ENCODE measurements at places on chromosomes 1 and 21.

DNA sequence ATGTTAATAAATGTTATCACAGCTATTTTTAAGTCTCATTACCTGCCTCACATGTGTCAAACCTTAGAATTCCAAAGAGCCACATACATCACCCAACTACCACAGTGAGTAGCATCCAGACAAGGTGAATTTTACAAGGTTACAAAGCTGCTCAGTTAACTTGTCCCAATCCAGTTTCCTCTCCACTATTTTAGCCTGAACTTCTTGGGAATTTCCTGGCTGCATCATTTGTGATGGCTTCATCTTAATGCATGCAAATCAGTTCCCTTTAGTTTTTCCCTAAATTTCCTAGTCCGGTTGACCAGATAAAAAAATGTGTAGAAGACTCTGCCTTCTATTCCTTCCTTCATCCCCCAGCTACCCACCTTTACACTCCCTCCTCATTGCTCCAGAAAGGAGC, 597 bp upstream of the TRAF3IP3 start:
- no peaks in the 10 kb centered on the region for H3K36me3 ChIP-seq
- H3K4me3 ChIP-seq: no peak overlapping the region
- DNase-seq: no peak
- H3K27ac ChIP-seq: no peak overlapping the region
- peaks cover 6% of the 10 kb centered on the region for H3K4me1 ChIP-seq

GRCh38 chr1:98019747-98020146, 98.9 kb upstream of the DPYD start:
- no peaks in the 10 kb centered on the region for H3K27me3 ChIP-seq
- H3K4me3 ChIP-seq: no peak overlapping the region
- no peak overlapping the region for H3K27ac ChIP-seq
- no peak for DNase-seq
- H3K4me1 ChIP-seq: peaks cover 5% of the 10 kb centered on the region
- H3K36me3 ChIP-seq: no peaks in the 10 kb centered on the region

GRCh38 chr1:87243573-87243972, 85.1 kb upstream of the LMO4 start:
- H3K27me3 ChIP-seq: no peaks in the 10 kb centered on the region
- no peaks in the 10 kb centered on the region for H3K36me3 ChIP-seq
- H3K27ac ChIP-seq: no peak overlapping the region

DNA sequence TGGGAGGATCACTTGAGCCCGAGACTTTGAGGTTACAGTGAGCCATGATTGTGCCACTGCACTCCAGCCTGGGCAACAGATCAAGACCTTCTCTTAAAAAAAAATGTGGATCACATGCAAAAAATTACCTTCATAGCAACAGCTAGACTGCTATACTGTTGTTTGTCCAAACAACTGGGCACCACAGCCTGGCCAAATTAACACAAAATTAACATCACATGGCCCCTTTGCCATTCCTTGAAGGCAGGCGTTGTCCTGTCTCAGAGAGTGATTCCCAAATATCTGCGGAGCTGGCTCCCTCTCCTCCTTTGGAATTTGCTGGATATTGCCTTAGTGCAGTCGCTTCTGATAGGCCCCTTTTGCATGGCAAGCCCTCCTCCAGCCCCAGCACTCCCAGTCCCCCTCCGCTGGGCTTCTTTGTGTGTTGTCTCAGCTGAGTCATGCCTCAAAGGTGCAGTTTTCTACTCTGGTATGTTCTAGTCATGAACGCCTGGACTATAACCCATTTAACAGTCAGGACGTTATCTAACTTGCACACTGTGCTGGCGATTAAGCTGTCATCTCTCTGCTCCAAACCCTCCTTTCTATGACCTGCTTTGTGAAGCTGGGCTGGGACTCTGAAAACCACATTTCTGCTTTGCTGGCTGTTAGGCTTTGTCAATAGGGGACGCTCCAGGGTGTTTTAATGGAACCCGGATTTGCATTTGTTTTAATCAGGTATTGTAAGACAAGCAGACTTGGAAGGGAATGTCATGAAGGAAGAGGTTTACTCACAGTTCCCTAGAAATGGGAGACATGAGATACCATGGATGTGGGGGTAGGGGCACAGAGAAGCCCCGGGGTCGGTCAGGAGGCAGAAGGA, 20.1 kb upstream of the HPCAL4 start:
- no peak for DNase-seq
- H3K27ac ChIP-seq: no peak overlapping the region
- H3K27me3 ChIP-seq: no peaks in the 10 kb centered on the region
- H3K4me1 ChIP-seq: no peaks in the 10 kb centered on the region
- H3K36me3 ChIP-seq: no peaks in the 10 kb centered on the region

- DNase-seq: no peak
- H3K36me3 ChIP-seq: no peaks in the 10 kb centered on the region
- H3K27me3 ChIP-seq: no peaks in the 10 kb centered on the region
- H3K27ac ChIP-seq: no peak overlapping the region
- no peak overlapping the region for H3K4me3 ChIP-seq
Measured at GRCh38 chr1:189958756-189959155, 518.9 kb downstream of the BRINP3 start.

- H3K27ac ChIP-seq: no peak overlapping the region
- no peak for DNase-seq
- no peaks in the 10 kb centered on the region for H3K36me3 ChIP-seq
- H3K4me3 ChIP-seq: no peak overlapping the region
Measured at GRCh38 chr1:216758161-216758560, 34.9 kb upstream of the ESRRG start.

- no peak overlapping the region for H3K4me3 ChIP-seq
- no peaks in the 10 kb centered on the region for H3K27me3 ChIP-seq
- H3K4me1 ChIP-seq: no peaks in the 10 kb centered on the region
- H3K27ac ChIP-seq: no peak overlapping the region
- no peaks in the 10 kb centered on the region for H3K36me3 ChIP-seq
- no peak for DNase-seq
Measured at GRCh38 chr1:229024528-229025130, 246.3 kb upstream of the RAB4A start.

DNA sequence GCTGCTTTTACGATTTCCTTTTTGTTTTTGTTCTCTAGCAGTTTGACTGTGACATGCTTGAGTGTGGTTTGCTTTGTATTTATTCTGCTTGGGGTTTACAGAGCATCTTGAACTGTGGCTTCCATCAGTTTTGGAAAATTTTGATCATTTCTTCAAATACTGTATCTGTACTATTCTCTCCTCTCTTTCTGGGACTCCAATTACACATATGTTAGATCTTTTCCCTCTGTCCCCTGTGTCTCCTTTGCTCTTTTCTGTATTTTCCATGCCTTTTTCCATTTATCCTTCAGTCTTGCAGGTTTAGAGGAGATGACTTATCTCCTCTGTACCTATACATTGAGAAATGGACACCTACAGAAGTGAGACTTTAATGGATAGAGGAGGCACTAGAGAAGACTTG, 31.7 kb downstream of the COQ8A start:
- no peaks in the 10 kb centered on the region for H3K27me3 ChIP-seq
- no peaks in the 10 kb centered on the region for H3K36me3 ChIP-seq
- DNase-seq: no peak
- no peaks in the 10 kb centered on the region for H3K4me1 ChIP-seq
